Activated T-helper 17 cell treated with anti-CD3 and anti-CD28 coated beads, Interleukin-2, amount 50 U/mL, for 72 hours (primary cell): ENCODE measurements at places on chromosomes 11 and 22.

DNA sequence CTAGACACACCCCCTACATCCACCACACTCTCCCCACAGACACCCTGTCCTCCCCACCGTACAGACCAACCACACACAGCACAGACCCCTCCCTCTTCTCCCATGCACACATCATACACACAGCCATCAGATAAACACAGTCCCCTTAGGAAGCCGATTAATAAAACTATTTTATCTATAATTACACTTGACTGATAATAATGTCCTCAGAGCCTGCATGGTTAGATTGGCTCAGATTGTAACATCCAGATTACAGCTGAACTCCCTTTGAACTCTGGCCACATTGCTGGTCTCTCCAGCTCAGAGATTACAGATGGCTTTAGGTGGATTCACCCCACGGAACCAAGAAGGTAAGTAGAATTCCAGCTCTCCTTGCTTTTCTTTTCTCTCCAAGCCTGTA lies 9.5 kb upstream of the ELF5 start:
- ATAC-seq: no peak

GRCh38 chr11:95674657-95675358 lies 114.8 kb downstream of the FAM76B start:
- ATAC-seq: peak; percentile 91

- ATAC-seq: no peak
Measured at GRCh38 chr11:2149864-2150847, 10.9 kb downstream of the INS start.

DNA sequence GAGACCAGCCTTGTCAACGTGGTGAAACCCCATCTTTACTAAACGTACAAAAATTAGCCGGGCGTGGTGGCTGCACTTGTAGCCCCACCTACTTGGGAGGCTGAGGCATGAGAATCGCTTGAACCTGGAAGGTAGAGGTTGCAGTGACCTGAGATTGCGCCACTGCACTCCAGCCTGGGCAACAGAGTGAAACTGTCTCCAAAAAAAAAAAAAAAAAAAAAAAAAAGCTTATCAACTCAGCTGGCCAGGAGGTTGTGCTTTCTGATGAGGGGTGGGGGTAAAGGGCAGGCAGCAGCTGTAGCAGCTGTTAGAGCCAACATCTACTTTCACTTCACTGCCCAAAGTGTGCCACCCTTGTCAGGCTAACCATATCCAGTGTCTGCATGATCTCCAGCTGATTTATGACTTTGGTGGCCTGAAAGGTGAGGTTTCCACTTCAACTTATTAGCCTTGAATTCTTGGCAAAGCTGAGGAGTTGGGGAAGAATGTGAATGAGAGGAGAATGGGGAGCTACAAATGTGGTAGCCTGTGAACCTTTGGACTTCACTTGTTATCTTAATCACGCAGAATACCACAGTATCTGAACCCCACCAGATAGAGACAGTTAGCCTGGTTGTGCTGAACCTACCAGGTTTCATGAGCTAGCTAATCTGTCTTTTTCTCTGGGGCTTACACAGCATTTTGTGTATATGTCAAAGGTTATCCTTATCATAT lies 19.6 kb downstream of the RNF121 start:
- ATAC-seq: no peak

- no peak for ATAC-seq
Measured at GRCh38 chr11:13135385-13136271, 126.5 kb downstream of the RASSF10 start.

DNA sequence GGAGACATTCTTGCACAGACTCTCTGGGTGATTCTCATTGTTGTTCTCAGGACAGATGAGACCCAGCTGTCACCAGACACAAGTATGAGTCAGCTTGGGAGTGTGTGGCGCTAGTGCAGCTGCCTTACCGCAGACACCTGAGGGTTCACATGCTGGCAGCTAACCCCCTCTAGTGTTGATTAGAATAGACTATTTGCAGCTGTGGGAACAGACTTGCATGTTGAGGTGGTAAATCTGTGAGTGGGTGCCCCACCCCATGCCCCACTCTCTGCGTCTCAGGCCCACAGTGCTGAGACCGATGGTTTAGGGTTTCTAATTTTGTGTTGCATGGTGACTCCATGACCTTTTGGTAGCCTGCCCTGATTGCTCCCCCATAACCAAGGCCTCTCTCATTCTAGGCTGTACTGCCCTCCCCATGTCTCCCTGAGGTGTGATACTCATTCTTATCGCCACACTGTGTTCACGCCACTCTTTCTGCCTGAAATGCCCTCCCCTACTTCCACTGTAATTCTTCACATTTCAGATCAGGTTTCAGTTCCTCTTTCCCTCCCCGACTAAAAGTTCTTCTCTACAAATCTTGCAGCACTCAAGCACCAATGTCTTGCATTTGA lies 73.7 kb upstream of the KIRREL3 start:
- ATAC-seq: peak; percentile 42

GRCh38 chr11:2097998-2098690 lies 41.0 kb downstream of the IGF2 start:
- no peak for ATAC-seq

- ATAC-seq: peak; percentile 48
Measured at GRCh38 chr22:41341990-41342389, 39.8 kb upstream of the TEF start.

DNA sequence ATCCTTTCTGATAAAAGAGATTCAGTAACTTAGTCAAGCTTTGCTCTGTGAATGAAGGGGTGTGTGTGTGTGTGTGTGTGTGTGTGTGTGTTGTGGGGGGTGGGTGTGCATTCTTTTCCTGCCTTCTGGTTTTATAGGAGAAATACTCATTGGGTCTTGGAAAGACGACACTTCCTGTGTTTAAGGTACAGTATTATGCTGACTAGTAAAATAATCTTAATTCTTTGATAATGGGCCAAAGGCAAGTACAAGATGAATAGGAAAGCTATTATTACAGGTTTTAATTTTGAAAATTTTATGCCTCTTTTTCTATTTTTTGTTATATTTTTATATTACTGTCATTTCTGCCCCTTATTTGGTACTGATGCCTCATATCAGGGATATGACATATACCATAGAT lies 26.1 kb downstream of the HSD17B12 start:
- ATAC-seq: no peak

GRCh38 chr11:39190751-39191150 lies 2268.7 kb downstream of the LRRC4C start:
- ATAC-seq: no peak

DNA sequence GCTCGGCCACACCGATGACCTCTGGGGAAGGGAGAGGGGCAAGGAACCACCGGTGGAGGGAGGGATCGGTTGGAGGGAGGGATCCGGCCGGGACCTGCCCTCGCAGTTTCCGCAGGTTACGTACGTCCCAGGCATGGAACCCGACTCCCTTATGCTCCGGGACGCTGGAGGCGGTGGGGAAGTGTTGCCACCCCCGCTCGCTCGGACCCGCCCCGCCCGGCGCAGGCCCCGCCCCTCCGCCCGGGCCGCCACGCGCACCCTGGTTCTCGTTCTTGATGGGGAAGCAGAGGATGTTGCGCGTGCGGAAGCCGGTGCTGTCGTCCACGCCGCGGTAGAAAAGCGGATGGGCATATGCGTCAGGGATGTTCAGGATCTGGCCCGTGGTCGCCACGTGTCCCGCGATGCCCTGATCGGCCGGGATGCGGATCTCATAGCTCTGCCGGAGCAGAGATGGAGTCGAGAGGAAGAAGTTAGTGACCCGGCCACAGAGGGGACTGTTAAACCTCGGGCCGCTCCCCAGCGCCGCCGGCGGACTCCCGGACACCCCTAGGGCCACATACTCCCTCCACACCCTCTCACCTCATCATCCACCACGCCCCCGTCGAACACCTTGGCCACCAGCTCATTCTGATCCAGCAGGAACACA lies 89.8 kb downstream of the PDE2A start:
- peak; percentile 57 for ATAC-seq

GRCh38 chr11:58928691-58929090 lies 10.6 kb upstream of the GLYATL1 start:
- ATAC-seq: no peak

- ATAC-seq: peak; percentile 1
Measured at GRCh38 chr11:59810911-59811259, 307 bp upstream of the MRPL16 start.

GRCh38 chr11:43823851-43824250 lies 56.8 kb upstream of the ALKBH3 start:
- no peak for ATAC-seq

- ATAC-seq: no peak
Measured at GRCh38 chr11:104051778-104052177, 15.3 kb downstream of the DDI1 start.

GRCh38 chr11:46381048-46381818 lies at the start of gene MDK:
Gene MDK (plus strand): TSS chr11:46381669. CDS start chr11:46382058, 389 bp downstream.
- peak; percentile 20 for ATAC-seq

DNA sequence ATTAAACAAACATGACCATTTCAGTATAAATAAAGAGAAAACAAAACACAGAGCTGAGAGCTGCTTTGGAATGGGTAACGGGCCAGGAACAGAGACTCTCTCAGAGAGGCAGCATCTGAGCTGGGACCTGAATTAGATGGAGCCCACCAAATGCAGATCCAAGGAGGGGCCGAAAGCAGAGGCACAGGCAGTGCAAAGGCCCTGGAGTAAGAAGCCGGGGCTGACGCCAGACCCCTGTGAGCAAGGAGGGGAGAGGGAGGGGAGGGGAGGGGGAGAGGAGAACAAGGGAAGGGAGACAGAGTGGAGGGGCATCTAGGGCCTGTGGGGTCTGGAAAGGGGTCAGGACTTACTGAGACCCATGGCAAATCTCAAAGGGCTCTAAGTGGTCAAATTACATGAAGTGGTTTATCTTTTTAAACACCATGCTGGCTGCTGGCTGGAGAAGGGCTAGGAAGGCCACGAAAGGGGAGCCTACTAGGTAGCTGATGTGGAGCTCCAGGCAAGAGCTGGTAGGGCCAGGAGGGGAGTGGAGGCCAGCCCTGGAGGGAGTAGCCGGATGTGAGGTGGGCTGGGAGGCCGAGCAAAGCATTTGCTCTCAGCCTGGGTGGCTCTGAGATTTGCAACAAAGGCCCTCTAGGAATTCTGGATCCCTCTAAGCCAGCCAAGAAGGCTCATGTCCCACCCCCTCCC lies 3.2 kb downstream of the OSBPL5 start:
- no peak for ATAC-seq

GRCh38 chr11:79269611-79270307 lies 171.1 kb downstream of the TENM4 start:
- no peak for ATAC-seq

DNA sequence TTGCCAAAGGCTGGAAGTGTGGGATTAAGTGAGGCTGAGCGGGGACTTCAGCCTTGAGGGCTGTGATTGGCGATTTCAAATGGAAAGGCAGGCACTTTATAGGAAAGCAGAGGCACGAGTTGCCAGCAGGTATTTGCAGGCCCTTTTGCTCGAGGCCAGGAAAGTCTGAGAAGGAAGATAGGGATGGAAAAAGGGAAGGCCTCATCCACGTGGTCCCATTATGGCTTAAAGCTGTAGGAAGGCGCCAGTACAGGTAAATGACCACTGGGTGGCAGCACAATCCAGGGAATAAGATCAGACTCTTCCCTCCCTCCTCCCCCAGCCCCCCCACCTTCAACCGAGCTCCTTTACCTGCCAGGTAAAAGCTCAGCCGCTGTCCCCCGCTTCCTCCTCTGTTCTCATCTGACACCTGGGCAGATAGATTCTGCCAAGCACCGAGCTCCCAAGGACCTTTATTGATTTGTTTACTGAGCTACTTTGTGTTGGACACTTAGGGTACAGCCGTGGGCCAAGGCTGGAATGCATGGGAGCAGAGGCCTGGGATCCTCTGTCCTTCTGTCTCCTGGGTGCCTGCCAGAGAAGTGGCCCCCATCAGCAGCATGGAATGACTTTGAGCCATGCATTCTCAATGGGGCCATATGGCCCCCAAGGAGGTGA lies 7.5 kb downstream of the P2RX3 start:
- ATAC-seq: peak; percentile 78

GRCh38 chr11:74951226-74951625 lies 2.2 kb downstream of the SPCS2 start:
- ATAC-seq: no peak

DNA sequence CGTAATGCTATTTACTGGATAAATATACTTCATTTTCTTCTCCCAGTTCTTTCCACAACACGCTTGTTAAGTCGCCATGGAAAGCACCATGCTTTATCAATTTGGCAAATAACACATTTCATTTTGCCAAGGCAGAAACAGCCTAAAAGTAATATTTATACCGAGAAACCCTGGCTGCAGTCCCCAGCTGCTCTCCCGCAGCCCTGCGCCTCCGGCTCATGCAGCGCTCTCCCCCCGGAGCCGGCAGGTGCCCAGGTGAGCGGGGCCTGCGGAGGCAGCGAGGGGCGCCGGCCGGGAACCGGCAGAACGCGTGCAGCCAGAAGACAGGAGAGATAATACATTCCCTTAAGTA lies 681 bp upstream of the ARHGEF12 start:
- peak; percentile 31 for ATAC-seq

- no peak for ATAC-seq
Measured at GRCh38 chr11:122342089-122342744, 226.2 kb upstream of the BLID start.

- ATAC-seq: no peak
Measured at GRCh38 chr22:46773076-46773475, 10.6 kb downstream of the TBC1D22A start.

- ATAC-seq: no peak
Measured at GRCh38 chr11:121661880-121662486, 209.2 kb upstream of the SORL1-AS1 start.

GRCh38 chr22:23110922-23111527 lies 30.8 kb downstream of the RSPH14 start:
- no peak for ATAC-seq

DNA sequence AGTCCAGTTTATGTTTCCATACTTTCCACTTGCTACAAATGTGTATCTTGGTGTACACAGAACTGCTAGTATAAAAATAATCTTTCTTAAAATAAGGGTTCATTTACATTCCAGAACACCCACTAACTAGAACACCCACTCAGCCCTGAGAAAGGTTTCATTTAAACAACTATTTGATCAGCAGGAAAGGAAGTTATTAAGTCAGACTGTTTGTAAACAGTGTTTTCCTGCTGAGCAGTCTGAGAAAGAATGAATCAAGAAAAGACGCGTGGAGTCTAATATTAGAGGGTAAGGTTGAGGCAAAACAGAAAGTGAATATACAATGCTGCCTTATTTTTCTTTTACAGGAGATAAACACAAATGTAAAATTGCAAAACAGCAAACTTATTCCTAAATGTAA lies 32.7 kb downstream of the NARS2 start:
- ATAC-seq: no peak

DNA sequence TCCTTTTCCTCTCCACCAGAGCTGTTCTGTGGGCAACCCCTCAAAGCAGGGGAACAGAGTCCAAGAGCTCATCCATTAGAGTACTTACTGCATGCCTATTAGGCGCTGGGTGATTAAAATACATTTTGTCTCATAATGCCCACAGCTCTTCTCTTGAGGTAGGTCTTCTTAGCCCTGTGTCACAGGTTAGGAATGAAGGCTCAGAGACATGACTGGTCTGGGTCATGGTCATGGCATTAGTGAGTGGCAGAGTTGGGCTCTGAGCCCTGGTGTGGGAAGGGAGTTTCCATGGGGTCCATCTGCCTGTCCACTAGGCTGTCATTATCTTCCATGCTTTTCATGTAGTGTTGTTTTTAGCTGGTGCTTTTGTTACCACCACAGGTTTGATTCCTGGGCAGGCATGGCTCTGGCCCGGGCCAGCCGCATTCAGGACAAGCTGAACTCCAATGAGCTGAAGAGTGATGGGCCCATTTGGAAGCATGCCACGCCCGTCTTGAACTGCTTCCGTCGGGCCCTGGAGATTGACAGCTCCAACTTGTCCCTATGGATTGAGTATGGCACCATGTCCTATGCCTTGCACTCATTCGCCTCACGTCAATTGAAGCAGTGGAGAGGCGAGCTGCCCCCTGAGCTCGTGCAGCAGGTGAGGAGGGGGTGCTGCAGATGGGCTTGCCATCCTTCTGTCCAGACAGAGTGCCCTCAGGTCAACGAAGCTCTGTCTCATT lies 76.1 kb downstream of the CABIN1 start:
- no peak for ATAC-seq

- peak; percentile 92 for ATAC-seq
Measured at GRCh38 chr11:96014217-96014616, 90.3 kb upstream of the MTMR2 start.
